Inflammatory macrophage treated with lipopolysaccharide for 1 hour (primary cell): ENCODE measurements at places on chromosomes 4 and X.

- DNase-seq, result no peak
Measured at GRCh38 chr4:87540146-87541058, 11.2 kb upstream of the SPARCL1 start.

DNA sequence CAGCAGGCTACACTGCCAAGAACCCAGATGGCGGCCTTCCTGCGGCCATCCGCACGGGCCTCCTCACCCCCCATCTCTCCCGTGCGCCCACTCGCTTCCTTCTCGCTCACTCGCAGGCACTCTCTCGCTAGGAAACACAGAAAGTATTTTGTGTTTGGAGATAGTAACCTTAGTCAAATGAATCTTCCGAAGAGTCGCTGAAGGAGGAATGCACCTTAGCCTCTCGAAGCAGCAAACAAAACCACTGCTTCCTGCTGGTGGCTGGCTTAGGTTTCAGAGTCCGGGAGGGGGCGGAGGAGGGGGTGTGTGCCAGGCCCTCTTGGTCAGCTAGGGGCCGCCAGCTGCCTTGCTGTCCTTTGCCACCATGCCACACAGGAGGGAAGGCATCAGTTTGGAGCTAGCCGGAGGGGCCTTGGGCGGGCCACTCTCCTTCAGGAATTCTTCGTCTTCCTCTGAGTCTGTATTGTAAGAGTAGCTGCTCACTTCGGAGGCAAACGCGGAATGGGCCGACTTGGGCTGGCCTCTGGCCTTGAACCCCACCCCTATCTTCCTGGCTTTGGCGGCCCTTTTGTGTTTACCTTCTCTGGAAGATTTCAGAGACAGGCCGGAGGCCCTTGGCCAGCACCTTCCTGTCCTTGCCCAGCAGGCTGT, 73.2 kb upstream of the UCP1 start:
- no peak for DNase-seq

GRCh38 chr4:108355902-108356535, 187.3 kb upstream of the LEF1 start:
- DNase-seq, result no peak

- DNase-seq, result no peak
Measured at GRCh38 chrX:130834830-130835229, 68.2 kb downstream of the ENOX2 start.

GRCh38 chrX:136493011-136493410, 4.4 kb upstream of the HTATSF1 start:
- DNase-seq, result no peak
